ENCODE measurements at places on chromosomes 2 and 18. TPM values are rescaled to one million over a fixed set of nuclear protein-coding genes. Genes with fewer than 3 reads are reported as not detected.

NHEJ1 gene
- total RNA-seq: 22.2 TPM

COL4A4 gene
- under 0.01 TPM for total RNA-seq

SLC40A1 gene
- total RNA-seq: 6.3 TPM

UCN gene
- 0.85 TPM for total RNA-seq

FRZB gene
- total RNA-seq: 0.32 TPM

ZBTB7C gene
- total RNA-seq: not detected

SLC4A5 gene
- total RNA-seq: 0.81 TPM

GRB14 gene
- 0.65 TPM for total RNA-seq

UGT1A3 gene
- total RNA-seq: not detected

FSIP2 gene
- 0.65 TPM for total RNA-seq

CHST9 gene
- total RNA-seq: not detected

DNER gene
- not detected for total RNA-seq

LRATD1 gene
- total RNA-seq: 1.3 TPM

ATOH8 gene
- total RNA-seq: 5.7 TPM

Measured in hair follicle dermal papilla cell (primary cell).